ENCODE measurements at places on chromosomes 6 and 20.

GRCh38 chr6:127147534-127147933 is 29.1 kb downstream of the RSPO3 start:
- DNase-seq, result no peak

- DNase-seq, result no peak
Measured at GRCh38 chr6:37709250-37709931, 11.7 kb upstream of the MDGA1 start.

DNA sequence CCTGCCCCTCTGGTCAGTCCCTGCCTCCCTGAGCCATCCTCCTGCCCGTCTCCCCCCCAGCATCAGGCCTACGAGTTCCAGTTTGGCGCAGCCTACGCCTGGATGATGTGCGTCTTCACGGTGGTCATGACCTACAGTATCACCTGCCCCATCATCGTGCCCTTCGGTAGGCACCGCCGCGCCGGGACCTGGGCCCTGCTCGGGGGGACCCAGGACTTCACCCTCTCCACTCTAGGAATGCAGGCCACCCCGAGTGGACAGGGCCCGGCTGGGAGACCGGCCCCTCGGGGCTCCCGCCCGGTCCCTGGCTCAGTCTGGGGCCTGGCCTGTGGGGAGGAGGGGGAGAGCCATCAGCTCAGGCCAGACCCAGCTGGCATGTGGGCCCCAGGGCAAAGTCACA is 6.1 kb upstream of the CAPN11 start:
- no peak for DNase-seq

- no peak for DNase-seq
Measured at GRCh38 chr20:34083137-34083536, 28.9 kb downstream of the EIF2S2 start.

DNA sequence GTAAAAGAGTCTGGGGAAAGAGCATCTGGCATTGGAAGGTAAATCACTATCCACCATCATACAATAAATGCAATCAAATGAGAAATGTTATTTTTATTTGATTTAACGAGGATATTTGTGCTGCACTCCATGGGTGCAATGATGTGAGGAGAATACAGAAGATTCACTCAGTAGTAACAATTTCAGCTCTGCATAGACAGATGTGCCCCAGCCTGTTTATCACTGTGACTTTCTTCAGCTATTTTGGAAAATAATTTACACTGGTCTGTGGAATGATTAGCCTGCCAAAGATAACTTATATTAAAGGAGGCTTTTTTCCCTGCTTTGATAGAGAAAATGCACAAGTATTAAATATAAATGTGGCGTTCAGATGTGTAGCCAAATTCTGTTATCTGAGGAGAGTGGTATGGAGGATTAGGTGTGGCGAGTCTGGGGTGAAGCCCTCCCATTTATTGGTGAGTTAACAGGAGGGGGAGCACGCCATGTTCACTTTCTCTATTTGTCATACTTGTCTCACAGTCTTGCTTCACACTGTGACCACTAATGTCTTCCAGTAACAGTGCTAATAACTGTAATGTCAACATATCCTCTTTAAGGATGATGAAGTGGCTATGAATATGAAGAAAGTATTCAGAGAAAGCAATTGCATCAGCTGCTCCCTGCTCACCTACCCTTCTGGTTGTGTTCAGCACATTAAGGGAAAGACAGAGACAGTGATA is 645.6 kb downstream of the MMUT start:
- no peak for DNase-seq

- DNase-seq, result no peak
Measured at GRCh38 chr6:21200134-21200870, 393.2 kb upstream of the SOX4 start.

DNA sequence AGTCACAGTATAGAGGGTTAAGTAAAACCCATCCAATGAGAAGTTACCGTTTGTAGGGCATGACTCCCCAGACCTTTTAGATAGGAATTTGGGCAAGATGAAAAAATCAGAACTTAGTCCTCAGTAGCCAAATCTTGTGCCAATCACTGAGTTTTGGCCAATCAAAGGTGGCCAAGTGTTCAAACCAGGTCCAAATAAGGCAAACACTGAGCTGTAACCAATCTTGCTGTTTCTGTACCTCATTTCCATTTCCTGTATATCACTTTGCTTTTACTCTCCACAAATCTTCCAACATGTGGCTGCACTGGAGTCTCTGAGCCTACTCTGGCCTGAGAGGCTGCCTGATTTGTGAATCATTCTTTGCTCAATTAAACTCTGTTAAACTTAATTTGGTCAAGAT is 81.8 kb upstream of the GPR6 start:
- no peak for DNase-seq

DNA sequence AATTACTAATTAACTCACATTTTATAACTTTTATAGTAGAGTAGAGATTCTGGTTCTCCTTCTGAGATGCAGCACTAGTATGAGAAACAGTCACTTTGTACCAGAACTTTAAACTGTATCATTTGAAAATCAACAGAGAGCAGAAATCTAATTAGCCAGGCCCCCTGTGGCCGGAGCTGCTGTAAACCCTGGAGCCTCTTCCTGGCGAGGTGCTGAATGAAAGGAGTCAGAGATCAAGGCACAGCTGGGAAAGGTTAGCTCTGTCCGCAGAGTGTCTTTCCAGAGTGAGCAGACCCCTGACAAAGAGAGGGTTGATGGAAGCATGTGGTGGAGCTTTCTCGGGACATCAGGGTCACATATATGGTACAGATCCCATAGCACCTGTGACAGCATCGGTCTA is 703.8 kb downstream of the RFPL4B start:
- no peak for DNase-seq

DNA sequence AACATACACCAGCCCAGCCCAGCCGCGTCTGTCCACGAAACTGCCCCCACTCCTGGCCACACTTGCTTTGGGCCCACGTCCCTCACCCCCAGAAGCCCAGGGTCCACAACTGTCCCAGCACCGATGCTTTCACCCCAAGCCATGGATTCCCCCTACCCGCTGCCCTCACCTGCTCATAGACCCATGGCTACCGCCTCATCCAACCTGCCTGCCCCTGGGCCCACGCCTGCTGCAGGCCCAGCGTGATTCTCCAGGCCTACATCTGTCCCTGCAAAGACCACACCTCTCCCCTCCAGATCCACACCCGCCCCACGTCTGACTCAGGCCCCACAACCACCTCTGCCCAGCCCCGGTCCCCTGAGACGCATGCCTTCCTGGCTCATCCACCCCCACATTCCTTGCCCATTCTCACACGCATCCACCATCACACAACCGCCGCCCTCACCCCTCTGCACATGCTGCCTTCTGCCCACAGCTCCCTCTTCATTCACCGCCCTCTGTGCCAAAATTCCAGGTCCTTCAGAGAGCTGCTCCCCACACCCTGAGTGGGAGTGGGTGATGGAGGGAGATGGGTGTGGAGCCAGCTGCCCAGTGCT is 86.7 kb downstream of the GRM4 start:
- DNase-seq, result no peak

- DNase-seq, result no peak
Measured at GRCh38 chr6:132931936-132932514, 117.7 kb downstream of the RPS12 start.

GRCh38 chr20:11012975-11013374 is 339.2 kb upstream of the JAG1 start:
- DNase-seq, result no peak

GRCh38 chr6:36821581-36822335 is 17.5 kb downstream of the CPNE5 start:
- no peak for DNase-seq

- peak; percentile 24 for DNase-seq
Measured at GRCh38 chr6:11460001-11460668, 77.4 kb upstream of the TMEM170B start.

Measured in activated CD4-positive, alpha-beta T cell treated with anti-CD3 and anti-CD28 coated beads, Interleukin-2, amount 50 U/mL, for 48 hours (primary cell).